ENCODE measurements at places on chromosomes 4 and X. TPM values are rescaled to one million over a fixed set of nuclear protein-coding genes. Genes with fewer than 3 reads are reported as not detected.

The SAGE1 gene
- not detected for total RNA-seq

The CTBP1 gene
- total RNA-seq, result 157 TPM

The SLITRK4 gene
- not detected for total RNA-seq

The GPR143 gene
- not detected for total RNA-seq

The NHSL2 gene
- total RNA-seq, result 0.36 TPM

The BBS12 gene
- total RNA-seq, result 1.5 TPM

The SPATA4 gene
- not detected for total RNA-seq

GRCh38 chr4:137384476-137384875, 147.8 kb downstream of the PCDH18 start:
- H3K36me3 ChIP-seq, result no peaks in the 10 kb centered on the region
- H3K4me1 ChIP-seq, result no peaks in the 10 kb centered on the region

- DNase-seq, result no peak
- H3K4me1 ChIP-seq, result peaks cover 13% of the 10 kb centered on the region
- H3K27me3 ChIP-seq, result no peaks in the 10 kb centered on the region
- H3K36me3 ChIP-seq, result no peaks in the 10 kb centered on the region
- peak overlapping the region; percentile 83 for H3K27ac ChIP-seq
- peak overlapping the region; percentile 71 for H3K4me3 ChIP-seq
These were observed 1.7 kb upstream of the CNOT6L start for GRCh38 chr4:77820649-77821561.

- H3K27me3 ChIP-seq, result no peaks in the 10 kb centered on the region
- no peaks in the 10 kb centered on the region for H3K36me3 ChIP-seq
- H3K4me1 ChIP-seq, result no peaks in the 10 kb centered on the region
- H3K4me3 ChIP-seq, result no peak overlapping the region
- no peak overlapping the region for H3K27ac ChIP-seq
- DNase-seq, result no peak
These were observed 401.1 kb upstream of the LCORL start for GRCh38 chr4:18422685-18423084.

DNA sequence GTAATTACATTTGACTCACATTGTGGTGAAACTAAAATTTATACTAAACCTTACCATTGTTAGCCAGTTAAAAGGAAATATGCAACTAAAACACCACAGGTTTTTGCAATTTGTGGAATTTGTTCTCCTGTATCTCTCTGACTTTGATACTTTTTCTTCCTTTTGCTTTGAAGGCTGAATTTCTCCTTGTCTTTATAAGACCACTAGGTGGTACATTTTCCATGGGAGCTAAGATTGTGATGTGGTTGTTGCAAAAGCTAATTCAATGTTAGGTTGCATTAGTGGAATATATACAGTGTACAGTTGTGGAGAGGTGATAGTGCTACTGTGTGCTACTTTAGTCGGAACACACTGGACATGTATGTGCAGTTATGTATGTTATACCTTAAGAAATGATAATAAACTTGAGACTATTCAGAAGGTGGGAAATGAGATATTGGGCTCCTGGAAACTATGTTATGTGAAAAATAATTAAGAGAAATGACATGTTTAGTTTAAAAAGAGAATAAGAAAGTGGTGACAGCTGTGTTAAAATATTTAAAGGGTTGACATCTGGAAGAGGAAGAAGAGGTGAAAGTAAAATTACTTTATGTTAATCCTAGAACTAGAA, 70.3 kb downstream of the ARL9 start:
- no peaks in the 10 kb centered on the region for H3K27me3 ChIP-seq
- no peak overlapping the region for H3K4me3 ChIP-seq
- DNase-seq, result no peak
- no peaks in the 10 kb centered on the region for H3K36me3 ChIP-seq
- no peak overlapping the region for H3K27ac ChIP-seq

GRCh38 chrX:154334496-154334895, 38.9 kb downstream of the TKTL1 start:
- H3K27me3 ChIP-seq, result no peaks in the 10 kb centered on the region
- H3K27ac ChIP-seq, result no peak overlapping the region
- DNase-seq, result no peak
- H3K4me1 ChIP-seq, result no peaks in the 10 kb centered on the region
- H3K36me3 ChIP-seq, result no peaks in the 10 kb centered on the region

DNA sequence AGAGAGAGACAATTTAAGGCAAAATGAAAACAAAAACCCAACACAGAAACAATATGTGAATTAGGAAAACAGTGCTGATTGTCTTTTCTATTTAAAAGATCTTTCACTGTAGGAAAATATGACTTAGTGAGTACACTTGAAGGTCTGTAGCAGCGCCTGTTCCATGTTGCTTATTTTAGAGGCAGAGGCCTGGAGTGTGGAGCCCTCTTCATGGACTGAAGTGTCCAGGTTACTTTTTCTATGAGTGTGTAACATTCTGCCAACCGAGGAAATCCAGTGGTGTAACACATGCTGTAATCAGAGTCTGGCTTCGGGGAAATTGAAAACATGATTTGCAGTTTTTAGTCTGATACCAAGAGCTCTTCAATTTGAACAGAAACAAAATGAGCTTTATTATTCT, 64.0 kb upstream of the GPRIN3 start:
- no peak overlapping the region for H3K4me3 ChIP-seq
- H3K27me3 ChIP-seq, result no peaks in the 10 kb centered on the region
- DNase-seq, result no peak
- no peaks in the 10 kb centered on the region for H3K4me1 ChIP-seq

GRCh38 chrX:16138108-16138427, 14.7 kb downstream of the GRPR start:
- no peak overlapping the region for H3K27ac ChIP-seq
- no peak for DNase-seq
- no peaks in the 10 kb centered on the region for H3K27me3 ChIP-seq
- no peak overlapping the region for H3K4me3 ChIP-seq
- no peaks in the 10 kb centered on the region for H3K4me1 ChIP-seq

DNA sequence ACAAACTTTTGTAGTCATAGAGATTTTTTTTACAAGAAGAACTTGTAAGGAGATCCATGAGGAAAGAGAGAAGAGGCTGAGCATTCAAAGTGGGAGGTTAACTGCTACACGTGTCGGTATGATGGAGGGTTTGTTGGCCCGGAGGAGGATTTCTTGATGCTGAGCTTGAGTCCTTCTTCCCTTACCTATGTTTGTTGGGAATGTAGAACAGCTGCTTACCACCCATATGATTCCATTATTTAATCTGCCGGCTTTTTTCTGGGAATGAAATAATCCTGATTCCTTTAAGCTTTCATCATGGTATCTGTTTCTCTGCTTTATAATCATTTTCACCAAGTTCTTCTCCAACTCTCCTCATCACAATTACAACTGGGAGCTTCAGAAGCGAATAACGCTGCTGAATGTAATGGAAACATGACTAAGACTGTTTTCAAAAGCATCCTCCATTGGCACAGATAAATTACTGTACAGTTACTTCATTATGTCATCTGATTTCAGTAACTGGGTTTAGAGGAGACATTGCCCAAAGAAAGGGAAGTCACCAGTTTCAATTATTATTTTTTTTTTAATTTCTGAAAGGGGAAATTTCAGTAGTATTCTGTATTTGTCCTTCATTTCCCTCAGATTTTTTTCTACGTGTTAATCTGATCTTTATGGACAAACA, 420.6 kb downstream of the SPRY1 start:
- no peaks in the 10 kb centered on the region for H3K4me1 ChIP-seq
- H3K36me3 ChIP-seq, result no peaks in the 10 kb centered on the region
- H3K4me3 ChIP-seq, result no peak overlapping the region
- no peak overlapping the region for H3K27ac ChIP-seq
- DNase-seq, result no peak

GRCh38 chr4:83241132-83241531, 43.5 kb downstream of the COQ2 start:
- H3K27ac ChIP-seq, result peak overlapping the region; percentile 44
- no peak overlapping the region for H3K4me3 ChIP-seq

- H3K27ac ChIP-seq, result no peak overlapping the region
- DNase-seq, result no peak
- no peaks in the 10 kb centered on the region for H3K36me3 ChIP-seq
- no peaks in the 10 kb centered on the region for H3K4me1 ChIP-seq
- H3K27me3 ChIP-seq, result no peaks in the 10 kb centered on the region
These were observed 584.2 kb upstream of the PCDH10 start for GRCh38 chr4:132564920-132565319.

GRCh38 chr4:40164459-40164858, 32.4 kb upstream of the RHOH start:
- H3K4me1 ChIP-seq, result no peaks in the 10 kb centered on the region
- DNase-seq, result no peak
- no peak overlapping the region for H3K4me3 ChIP-seq
- H3K36me3 ChIP-seq, result no peaks in the 10 kb centered on the region
- no peaks in the 10 kb centered on the region for H3K27me3 ChIP-seq

DNA sequence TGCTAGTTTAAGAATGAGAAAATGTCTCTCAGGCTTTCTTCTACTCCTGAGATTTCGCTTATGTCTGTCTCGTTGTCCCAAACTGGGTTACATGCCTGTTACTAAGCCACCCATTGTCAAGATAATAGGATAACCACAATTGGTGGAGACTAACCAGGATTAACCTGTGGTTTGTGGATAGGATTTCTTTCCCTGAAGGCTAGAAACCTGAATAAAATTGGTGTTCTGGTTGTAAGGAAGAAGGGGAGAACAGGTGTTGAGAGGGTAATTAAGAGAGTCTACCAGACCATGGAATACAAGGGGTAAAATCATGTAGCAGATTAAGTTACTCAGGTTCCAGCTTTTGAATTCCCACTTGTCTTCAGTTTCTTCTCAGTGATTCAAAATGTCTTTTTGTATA, 225.4 kb downstream of the CPE start:
- no peak for DNase-seq
- H3K4me1 ChIP-seq, result no peaks in the 10 kb centered on the region
- H3K4me3 ChIP-seq, result no peak overlapping the region
- H3K27ac ChIP-seq, result no peak overlapping the region

DNA sequence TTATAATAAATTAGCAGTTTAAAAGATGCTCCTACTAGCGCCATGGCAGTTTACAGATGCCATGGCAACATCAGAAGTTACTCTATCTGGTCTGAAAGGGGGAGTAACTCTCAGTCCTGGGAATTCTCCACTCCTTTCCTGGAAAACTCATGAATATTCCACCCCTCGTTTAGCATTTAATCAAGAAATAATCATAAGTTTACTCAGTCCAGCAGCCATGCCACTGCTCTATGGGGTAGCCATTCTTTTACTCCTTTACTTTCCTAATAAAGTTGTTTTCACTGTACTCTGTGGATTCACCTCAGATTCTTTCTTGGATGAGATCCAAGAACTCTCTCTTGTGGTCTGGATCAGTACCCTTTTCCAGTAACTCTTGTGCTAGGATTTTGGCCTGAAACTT, 52.3 kb downstream of the GUCY1B1 start:
- no peak overlapping the region for H3K27ac ChIP-seq
- H3K4me3 ChIP-seq, result no peak overlapping the region
- no peak for DNase-seq
- H3K36me3 ChIP-seq, result no peaks in the 10 kb centered on the region
- no peaks in the 10 kb centered on the region for H3K27me3 ChIP-seq
- no peaks in the 10 kb centered on the region for H3K4me1 ChIP-seq

DNA sequence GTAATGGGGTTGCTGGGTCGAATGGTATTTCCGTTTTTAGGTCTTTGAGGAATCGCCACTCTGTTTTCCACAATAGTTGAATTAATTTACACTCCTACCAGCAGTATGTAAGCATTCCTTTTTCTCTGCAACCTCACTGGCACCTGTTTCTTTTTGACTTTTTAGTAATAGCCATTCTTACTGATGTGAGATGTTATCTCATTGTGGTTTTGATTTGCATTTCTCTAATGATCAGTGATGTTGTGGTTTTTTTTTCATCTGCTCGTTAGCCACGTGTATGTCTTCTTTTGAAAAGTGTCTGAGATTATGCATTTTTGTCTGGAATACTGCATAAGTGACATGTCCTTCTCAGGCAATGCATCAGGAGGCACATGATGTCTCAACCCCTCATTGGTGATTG, 28.8 kb downstream of the REPS2 start:
- no peak overlapping the region for H3K4me3 ChIP-seq
- no peaks in the 10 kb centered on the region for H3K4me1 ChIP-seq
